ENCODE measurements at places on chromosomes 3 and 15.
A peak's percentile ranks its signal among the peaks of the same experiment; 100 is the strongest.

DNA sequence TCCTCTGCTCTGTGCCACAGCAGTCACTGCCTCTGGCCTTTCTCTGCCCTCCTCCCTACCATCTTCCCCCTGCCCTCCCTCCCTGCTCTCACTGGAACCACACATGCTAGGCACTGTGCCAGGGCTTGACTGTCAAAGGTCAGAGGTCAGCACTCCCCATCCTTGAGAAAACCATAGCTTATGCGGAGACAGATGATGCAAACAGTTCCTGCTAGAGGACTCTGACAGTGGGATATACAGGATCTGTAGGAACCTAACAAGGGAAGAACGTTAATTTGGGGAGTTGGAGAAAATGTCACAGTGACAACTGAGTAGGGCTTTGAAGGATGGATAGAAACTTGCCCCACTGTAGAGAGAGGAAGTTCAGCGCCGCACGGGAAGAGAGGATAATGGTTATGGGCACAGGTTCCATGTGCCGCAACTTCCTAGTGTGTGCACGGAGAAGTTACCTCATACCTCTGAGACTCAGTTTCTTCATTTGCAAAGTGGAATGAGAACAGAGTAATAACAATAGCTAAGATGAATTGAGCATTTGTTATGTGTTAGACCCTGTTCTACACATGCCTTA is 29.3 kb upstream of the XYLB start:
- no peak for DNase-seq

DNA sequence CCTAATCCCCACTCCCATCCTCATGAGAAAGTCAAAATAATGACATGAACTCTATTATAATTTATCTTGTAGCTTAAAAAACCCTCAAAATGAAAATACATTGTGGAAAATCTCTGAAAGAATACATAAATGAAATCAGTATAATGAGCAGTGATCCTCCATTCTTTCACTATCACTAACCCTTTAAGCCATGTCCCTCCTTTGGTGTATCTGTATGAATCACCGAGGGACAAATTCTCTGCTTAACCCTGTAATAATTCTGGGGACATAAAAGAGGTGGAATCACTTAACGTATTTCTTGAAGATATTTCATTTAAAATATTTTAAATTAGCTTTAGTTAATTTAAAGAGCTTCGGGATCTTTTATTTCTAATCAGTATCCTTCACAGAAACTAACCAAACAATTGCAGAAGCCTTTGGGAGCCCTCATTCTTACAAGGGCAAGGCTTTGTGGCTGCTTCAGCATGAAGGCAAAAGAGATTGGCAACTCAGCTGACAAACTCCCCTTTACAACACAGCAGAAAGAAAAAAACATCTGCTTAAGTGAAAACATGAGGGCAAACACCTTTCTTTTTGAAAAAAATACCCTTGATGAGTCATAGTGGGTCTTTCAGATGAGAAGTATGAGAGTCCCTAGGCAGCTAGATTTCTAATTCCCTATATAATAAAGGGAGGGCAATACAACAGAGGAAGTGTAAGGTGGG is 44.0 kb upstream of the ALCAM start:
- no peak for DNase-seq

- no peak for DNase-seq
These were observed 209.9 kb upstream of the RGMA start for GRCh38 chr15:93298901-93299300.

GRCh38 chr3:54841471-54841870 is 86.4 kb downstream of the LRTM1 start:
- DNase-seq = no peak

- no peak for DNase-seq
These were observed 143.5 kb upstream of the TGFBR2 start for GRCh38 chr3:30462721-30463470.

DNA sequence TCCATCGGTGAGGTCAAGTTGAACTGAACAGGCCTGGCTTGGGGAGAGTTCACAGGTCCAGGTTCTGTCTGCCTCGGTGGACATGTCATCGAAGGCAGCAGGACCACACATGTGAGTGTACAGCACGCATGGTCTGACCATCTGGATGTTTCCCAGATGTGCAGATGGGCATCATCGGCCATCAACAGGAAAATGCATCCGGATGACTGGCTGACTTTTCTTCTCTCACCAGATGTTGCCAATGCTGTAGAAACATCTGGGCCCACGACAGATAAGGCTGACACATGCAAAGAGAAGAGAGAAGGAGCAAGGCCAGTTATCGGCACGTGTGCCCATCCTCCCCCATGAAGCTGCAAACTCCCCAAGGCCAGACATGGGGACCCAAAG is 45.1 kb downstream of the NOX5 start:
- no peak for DNase-seq

- no peak for DNase-seq
These were observed 349.1 kb downstream of the ULK4 start for GRCh38 chr3:41612853-41613252.

DNA sequence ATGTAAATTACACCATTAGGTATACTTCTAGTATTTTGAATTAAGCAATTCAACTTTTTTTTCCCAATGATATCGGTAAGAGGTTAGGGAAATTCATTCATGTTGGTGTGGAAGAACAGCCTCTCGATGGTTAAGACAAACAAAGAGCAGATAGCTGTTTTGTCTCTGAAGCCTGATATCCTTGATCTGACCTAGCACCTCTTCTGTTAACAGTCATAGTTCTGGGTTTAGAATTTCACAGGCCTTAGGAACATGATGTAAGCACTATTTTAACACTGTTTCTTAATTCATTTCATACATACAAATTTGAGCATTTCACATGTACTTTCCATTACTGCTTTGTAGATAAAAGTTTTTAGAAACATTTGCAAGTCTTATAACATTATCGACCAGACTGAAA is 367.5 kb upstream of the ZNF385D start:
- DNase-seq = no peak

- DNase-seq = no peak
These were observed 76.9 kb upstream of the ST8SIA2 start for GRCh38 chr15:92316586-92317295.

GRCh38 chr3:150889106-150889505 is 16.1 kb downstream of the MINDY4B start:
- DNase-seq = no peak

- DNase-seq = no peak
These were observed 215.2 kb downstream of the POLQ start for GRCh38 chr3:121330634-121331033.

- no peak for DNase-seq
These were observed 160.4 kb upstream of the KCNH8 start for GRCh38 chr3:18987862-18988447.

DNA sequence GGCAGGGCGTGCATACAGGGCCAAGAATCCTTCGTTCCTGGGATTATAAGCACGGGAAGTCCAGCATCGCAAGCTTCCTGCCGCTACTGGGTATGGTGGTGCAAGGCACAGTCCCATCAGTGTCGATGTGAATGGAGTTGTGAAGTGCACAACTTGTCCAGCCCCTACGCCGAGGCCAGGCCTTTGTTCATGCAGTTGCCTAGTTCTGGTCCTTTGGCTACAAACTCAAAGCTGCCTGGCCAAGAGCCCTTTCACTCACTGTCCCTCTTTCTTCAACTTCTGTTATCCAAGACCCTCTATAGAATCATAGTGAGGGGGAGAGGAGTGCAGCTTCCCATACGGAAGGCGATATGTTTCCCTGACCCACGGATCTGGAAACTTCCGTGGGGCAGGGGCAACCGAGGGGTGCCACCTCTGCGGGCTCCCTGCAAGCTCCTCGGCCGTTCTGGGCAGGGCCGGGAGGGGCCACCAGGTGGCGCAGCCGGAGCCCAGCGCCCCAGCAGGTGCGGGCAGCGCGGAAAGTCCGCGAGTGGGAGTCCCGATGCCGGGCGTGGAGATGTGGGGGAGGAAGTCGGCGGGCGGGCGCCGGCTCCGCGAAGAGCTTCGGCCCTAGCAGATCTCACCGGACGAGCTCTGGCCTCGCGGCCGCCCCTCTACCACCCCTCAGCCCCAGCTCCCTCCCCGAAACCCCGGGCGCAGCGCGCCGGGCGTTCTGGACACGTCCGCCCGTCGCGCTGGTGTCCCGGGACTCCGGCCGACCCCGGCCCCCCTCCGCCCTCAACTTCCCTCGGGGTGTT is 693 bp downstream of the RASGRP1 start:
- DNase-seq = peak; percentile 88

DNA sequence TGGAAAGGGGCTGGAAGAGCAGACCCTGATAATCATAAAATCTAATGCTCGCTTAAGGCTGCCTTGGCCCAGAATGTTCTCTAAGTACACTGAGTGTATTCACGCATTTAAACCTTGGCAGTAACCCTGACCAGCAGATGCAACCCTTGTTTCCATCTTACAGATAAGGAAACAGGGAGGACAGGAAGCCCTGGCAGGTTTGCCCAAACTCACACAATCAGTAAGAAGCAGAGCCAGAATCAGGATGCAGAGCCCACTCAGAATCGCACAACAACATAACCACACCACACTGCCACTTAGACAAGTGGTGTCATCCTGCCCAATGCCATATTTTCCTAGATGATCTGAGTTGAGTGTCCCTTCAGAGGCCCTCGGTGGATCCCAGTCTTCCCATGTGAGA is 214.5 kb upstream of the HES1 start:
- DNase-seq = no peak

DNA sequence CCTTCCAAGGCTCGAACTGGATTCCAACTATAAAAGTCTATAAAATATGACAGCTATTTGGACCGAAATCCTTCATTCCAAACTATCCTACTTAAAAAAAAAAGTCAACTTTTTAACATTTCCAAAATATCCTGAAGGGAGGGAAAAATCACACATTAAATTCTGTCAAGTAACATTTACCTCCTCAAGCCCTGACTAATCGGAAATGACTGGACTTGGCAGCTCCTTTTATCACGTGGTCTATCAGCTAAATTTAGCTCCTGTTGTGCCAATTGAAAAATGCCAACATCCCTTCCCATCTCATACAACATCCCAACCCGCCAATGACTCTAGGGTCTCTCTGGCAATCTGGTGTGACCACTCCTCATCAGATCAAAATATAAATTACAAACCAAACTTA is 297.9 kb downstream of the FHIT start:
- DNase-seq = no peak

DNA sequence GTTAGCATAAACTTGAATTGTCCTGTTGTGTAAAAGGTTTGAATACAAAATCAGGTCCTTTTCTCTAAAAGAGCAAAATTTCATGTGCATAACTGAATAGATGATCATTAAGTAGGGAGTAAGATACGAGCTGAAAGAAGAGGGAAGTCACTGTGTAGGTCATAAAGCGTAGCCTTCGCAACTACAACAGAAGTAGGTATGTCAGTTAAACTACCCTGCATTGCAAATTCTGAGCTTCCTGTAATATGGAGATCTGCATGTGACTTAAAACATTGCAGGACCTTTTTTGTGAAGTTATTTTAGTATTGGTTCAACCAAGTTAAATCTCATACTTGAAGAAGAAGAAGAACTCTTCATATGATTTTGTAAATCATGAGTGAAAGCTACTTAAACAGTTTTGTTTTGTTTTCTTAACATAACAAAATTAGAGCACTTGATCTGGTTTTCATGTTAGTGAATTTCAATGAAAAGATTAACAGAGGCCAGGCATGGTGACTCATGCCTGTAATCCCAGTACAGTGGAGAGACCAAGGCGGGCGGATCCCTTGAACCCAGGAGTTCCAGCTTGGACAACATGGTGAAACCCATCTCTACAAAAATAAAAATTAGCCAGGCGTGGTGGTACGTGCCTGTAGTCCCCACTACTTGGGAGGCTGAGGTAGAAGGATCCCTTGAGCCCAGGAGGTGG is 26.4 kb downstream of the ARMC8 start:
- no peak for DNase-seq

DNA sequence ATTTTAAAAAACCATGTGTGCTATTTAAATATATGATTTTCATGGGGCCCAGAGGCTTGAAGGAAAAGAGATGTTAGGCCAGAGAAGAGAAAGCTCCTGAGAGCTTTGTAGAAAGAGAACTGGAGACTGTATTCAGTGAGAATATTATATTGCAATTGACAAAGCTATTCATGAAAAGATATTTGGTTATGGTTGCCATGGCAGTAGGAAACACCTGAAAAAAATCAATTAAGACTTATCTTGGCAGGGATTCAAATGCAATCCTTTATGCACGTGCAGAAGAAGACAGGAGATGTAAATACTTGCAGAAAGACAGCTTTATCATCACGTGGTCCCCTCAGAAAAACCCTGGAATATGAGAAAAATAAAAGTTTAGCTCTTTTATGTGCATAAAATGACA is 636.0 kb upstream of the TBL1XR1 start:
- DNase-seq = no peak

- DNase-seq = no peak
These were observed 265.0 kb upstream of the GADL1 start for GRCh38 chr3:31159331-31160039.

- no peak for DNase-seq
These were observed 5.3 kb downstream of the MINAR1 start for GRCh38 chr15:79437275-79438000.

GRCh38 chr3:122642935-122643334 is 37.7 kb upstream of the PARP14 start:
- DNase-seq = peak; percentile 28

GRCh38 chr15:26842391-26842790 is 24.5 kb upstream of the GABRA5 start:
- DNase-seq = no peak

DNA sequence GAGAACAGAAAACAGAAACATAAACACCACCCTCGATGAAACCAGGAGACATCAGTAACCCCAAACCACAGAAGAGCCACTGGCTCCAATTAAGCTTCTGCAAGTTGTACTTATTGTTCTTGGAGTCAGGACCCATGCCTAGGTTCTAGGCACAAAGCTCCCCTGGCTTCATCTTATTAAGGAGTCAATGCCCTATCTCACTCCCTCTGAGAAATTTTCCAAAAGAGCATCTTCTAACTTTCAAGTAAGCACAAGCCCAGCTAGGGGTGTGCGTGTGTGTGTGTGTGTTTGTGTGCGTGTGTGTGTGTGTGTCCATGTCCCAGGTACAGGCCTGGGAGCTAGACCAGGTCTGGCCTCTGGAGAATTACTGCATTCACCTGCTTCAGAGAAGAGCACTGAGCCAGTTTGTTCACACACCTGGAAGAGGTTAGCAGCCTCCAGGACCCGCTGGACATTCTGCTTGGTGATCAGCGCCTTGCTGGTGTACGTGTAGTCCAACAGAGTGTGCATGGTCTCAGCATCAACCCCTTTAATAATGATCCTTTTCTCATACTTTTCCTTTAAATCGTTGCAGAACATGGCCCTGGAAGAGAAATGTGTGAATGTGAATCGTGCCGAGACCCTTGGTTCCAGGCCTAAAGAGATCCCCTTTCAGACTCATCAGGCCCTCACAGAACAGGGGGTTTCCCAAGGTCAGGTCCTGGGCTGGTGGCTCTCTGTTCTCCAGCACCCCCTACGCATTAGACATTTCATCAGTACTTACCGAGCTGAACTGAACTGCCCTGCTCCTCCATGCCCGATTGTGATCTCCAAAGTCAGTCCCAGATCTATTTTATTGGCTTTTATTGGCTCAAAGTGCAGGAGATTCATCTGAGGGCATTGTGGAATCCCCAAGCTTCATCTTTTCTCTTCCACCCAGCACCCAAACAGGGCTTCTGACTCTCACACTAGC is 27.8 kb downstream of the KLHL6 start:
- no peak for DNase-seq

DNA sequence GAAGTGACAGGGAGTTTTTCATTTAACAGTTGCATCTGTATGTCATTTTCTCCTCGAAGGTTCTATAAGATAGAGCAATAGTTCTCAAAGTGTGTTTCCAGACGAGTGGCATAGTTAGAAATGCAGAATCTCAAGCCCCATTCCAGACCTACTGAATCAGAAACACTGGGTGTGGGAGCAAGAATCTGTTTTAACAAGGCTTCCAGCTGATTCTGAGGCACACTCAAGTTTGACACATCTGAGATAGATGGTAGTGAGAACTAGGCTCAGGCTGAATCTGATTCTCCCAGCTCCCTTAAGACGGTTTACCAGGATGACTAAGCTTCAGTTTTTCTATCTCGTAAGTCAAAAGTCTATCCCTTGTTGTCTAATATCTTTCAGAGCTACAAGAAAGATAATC is 159.8 kb upstream of the NUDT16 start:
- no peak for DNase-seq
